ENCODE measurements at places on chromosomes 7 and 10.
A peak's percentile ranks its signal among the peaks of the same experiment; 100 is the strongest.

GRCh38 chr7:156095908-156096539 is 283.8 kb upstream of the SHH start:
- no peak for DNase-seq

DNA sequence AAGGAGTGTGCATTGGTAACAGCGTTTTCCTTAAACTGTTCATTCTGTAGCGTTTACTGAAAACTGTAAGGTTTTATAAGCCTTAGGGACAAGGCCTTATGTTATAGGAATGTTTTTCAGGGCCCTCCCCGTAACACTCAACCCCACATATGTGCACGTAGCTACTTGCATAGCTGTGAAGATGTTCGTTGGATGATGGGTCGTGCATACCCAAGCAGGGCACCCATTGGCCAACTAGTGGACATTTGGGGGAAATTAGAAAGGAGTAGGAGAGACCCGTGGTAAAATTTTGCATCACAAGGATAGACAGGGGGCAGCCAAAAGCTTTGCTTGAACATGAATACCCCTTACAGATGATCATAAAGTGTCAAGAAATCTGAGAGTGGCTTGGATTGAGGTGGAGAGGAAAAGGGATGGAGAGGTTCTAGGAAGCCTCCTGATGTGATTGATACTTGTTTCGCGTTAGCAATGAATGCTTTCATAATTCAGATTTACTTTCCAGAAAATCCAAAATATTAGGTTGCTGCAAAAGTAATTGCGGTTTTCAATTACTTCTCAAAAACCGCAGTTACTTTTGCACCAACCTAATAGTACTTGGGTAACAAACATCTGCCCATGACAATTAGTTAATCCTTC is 878 bp downstream of the SEC61A2 start:
- peak; percentile 73 for DNase-seq

DNA sequence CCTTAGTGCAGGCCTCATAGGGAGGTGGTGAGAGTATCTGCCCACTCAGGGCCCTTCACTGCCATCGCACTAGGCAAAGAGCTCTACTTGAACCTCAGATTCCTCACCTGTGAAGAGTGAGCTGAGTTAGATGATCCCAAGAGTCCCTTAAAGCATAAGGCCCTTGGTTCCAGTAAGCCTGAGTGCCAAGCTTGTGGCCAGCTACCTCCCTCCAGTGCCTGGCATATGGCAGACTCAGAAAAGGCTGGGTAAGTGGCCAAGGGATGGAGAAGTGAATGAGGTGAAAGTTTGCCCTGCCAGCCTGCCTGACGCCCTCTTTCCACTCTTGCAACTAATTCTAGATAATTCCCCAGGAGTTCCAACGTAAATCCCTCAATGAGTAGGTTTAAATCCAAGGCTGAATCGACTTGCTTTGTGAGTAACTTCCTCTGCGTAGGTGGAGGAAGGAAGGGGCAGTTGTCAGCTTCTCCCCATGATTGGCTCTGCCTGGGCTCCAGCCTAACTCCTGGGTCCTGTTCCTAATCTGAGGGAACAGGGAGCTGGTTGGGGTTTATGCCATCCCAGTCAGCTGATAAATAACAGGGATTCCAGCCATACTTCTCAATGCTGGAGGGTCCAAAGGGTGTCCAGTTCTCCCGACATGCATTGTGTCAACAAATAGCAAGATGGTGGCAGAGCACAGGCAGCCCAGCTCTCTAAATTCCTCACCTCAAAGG is 14.2 kb downstream of the DUSP5 start:
- DNase-seq: no peak

GRCh38 chr10:21039721-21040120 is 142.6 kb upstream of the NEBL start:
- DNase-seq: no peak

- DNase-seq: peak; percentile 58
These were observed 40.2 kb upstream of the PROSER2 start for GRCh38 chr10:11782793-11783557.

DNA sequence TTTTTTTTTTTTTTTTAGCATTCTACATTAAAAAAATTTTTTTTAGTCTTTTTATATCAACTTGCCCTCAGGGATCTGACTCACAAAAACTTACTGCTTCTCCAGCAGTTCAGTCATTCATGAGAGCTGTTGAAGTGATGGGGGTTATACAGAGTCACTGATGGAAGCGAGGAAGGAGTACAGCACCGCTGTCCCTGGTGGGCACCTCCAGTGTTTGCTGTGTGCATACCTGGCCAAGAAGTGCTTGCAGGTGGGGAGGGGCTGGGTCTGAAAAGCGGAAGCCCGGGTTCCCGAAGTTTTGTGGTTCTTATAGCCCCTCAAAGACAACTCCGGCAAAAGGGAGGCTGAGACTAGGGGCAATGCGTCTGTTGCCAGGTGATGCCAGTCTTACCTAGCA is 46.2 kb downstream of the MINDY4 start:
- peak; percentile 54 for DNase-seq

- DNase-seq: no peak
These were observed 39.5 kb downstream of the CACNA2D1 start for GRCh38 chr7:82404094-82404493.

DNA sequence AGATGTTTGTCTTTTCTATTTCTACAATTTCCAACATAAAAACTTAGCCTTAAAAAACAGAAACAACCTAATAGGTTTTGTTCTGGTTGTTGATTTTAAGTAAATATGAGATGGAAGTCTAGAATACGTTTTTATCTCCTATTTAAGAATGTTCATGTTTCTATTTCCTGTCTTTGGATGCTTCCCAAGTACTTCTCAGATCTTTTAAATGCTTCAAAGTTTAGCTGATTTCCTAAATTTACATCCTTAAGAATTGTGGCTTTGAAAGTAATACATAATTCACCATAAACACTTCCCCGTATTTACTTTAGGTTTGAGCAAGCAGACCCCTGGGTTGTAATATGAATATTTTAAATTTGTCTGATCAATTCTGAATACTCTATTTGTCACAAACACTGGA is 70.5 kb downstream of the RAPGEF5 start:
- DNase-seq: no peak

- no peak for DNase-seq
These were observed 118.2 kb downstream of the ANK3 start for GRCh38 chr10:60271319-60272040.

- no peak for DNase-seq
These were observed 59.9 kb upstream of the JAZF1 start for GRCh38 chr7:28240481-28240880.

GRCh38 chr10:21285742-21286331 is 239.6 kb downstream of the SKIDA1 start:
- peak; percentile 21 for DNase-seq

DNA sequence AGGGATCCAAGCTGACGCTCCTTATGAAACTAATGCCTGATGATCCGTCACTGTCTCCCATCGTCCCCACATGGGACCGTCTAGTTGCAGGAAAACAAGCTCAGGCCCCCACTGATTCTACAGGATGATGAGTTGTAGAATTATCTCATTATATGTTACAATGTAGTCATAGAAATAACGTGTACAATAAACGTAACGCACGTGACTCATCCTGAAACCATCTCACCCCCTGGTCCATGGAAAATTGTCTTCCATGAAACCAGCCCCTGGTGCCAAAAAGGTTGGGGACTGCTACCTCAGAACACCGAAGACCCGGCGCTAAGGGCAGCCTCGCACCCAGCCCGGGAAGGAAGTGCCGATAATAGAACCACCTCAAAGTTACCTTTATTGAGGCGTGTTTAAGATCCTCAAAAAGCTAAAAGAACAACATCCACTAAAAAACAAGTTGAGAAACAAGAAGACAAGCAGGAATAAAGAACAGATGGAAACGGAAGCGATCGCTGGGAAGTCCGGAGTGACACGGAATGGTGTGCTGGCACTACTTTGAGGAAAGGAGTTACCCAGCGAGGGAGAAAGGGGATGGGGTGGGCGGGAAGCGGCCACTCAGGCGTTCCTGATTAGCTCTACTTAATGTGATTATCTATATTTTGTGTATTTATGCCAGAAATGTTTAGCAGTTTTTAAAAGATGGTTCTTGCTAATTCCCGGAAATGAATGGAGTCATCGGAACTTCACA is 50.1 kb upstream of the PRKAR1B start:
- peak; percentile 63 for DNase-seq

- DNase-seq: peak; percentile 92
These were observed 164.9 kb downstream of the DGKI start for GRCh38 chr7:137681657-137682562.

DNA sequence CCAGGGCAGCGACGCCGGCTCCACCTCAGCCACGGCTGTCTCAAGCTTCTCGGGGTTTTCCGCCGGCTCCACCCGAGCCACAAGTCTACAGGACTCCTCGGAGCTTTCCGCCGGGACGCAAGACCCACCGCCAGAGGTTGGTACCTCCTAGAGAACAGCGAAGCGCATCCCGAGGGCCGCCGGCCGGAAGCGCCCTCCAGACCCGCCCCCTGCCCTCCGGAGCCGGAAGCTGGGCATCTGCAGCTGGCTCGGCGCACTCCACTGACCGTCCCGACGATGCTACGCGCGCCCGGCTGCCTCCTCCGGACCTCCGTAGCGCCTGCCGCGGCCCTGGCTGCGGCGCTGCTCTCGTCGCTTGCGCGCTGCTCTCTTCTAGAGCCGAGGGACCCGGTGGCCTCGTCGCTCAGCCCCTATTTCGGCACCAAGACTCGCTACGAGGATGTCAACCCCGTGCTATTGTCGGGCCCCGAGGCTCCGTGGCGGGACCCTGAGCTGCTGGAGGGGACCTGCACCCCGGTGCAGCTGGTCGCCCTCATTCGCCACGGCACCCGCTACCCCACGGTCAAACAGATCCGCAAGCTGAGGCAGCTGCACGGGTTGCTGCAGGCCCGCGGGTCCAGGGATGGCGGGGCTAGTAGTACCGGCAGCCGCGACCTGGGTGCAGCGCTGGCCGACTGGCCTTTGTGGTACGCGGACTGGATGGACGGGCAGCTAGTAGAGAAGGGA is at the start of gene MINPP1:
Gene MINPP1 (plus strand): TSS at position 254 of the 726 bp plus-strand sequence. CDS start 23 bp downstream, at position 277.
- DNase-seq: peak; percentile 84

GRCh38 chr10:49173201-49173772 is 14.9 kb downstream of the TMEM273 start:
- DNase-seq: no peak

DNA sequence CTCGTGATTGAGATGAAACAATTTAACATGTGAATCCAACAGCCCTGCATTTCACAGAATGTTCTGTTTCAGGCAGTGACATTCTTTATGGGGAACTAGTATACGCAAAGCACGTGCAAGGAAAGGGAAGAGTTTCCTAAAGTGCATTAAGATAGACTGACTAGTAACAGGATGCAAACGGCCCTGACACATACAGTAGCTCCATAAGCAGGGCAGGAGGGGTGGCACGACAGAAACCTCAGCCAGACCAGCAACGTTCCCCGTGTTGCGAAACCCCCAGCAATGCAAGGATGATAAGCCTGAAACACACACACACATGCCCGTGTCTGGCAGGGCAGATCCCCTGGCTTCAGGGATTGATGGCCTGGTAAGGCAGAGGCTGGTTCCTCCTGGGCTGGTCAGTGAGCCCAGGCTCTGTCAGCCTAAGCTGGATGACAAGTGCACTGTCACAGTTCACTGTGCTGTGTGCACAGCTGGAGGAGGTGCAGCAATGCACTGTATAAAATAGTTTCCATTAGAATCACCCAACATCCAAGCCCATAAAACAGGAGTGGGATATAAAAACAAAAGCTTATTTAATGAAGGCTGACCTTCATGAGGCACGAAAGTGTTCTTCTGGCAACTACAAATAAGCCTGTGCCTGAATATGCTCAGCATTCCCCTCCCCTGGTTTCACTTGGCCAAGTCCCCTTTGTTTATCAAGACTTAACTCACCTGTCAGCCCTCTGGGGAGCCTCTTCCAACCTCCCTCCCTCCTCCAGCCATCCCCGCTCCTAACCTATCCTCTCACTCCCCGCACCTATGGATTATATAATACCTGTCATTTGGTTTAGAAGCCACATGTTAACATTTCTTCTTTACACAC is 88.8 kb downstream of the GSAP start:
- DNase-seq: peak; percentile 91

- no peak for DNase-seq
These were observed 120.9 kb upstream of the KAT6B start for GRCh38 chr10:74705358-74705980.

DNA sequence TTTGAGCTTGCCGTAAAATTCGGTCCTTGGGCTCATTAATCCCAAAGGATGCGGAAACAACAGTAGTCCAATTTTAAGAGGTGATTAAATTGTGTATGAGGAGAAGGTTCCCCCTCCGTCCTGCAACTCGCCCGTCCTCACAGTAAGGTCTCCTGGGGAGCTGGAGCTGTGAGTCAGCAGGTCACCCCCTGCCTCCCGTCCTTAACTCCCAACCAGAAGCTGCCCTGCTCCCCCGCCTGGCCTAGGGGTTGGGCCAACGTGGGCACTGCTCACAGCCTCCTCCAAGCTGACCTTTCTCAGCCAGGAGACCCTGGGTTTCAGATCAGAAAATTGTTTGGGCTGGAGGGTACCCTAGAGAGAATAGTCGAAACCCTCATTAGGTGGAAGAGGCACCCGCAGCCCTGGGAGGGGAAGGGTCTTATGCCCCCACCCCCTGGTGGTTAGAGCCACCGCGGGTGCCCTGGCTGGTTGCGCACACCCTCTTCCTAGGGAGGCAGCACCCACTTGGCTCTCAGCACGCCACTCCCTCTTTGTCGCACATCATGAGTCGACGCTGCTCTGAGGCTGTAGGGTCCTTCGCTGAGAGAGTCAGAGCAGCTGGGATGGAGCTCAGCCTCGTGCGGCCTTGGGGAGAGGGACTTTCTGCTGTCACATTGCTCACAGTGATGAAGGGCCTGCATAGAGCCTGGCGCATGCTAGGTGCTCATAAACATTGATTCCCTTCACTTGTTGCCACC is 131.2 kb downstream of the TACC2 start:
- DNase-seq: no peak

DNA sequence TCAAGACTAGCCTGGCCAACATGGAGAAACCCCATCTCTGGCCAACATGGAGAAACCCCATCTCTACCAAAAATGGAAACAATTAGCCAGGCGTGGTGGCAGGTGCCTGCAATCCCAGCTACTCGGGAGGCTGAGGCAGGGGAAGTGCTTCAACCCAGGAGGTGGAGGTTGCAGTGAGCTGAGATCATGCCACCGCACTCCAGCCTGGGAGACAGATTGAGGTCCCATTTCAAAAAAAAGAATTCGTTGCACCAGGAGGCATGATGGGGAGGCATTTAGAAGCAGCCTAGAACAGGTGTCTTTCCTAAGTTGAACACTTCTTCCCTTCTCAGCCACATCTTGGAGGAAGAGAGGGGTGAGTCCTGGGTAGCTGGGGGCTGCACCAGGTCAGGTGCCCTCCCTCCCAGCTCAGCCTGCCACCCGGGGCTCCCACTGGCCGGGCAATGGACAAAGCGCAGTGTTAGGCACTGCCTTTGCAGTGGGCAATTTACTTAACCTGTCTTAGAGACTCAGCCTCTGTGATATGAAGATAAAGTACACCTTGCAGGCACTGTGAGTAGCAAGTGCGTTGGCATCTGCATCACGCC is 726.8 kb downstream of the PARD3 start:
- DNase-seq: no peak

- DNase-seq: no peak
These were observed 1.5 kb upstream of the ANTXRL start for GRCh38 chr10:46285300-46285699.

DNA sequence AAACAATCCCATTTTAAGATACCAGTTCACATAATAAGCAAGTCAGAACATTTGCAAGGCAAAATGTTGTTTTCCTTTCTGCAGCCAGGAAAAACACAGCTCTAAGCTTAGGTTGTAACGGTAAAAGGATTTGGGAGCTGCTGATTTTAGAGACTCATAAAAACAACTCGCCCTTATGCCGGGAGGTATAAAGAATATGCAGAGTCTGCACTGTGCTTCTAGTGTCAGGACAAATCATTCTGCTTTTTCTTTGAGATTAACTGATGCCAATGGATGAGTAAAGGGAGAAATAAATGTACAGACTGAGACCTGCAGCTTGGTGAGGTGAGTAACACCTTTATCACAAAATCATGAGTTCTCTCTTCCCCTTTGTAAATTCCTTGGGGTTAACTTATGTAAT is 2.0 kb upstream of the SFR1 start:
- no peak for DNase-seq
